Aorta (tissue), 5 donors: ENCODE measurements at places on chromosomes 6 and 20. TPM values are rescaled to one million over a fixed set of nuclear protein-coding genes. Genes with fewer than 3 reads are reported as not detected.

Gene HEY2
- 19.1 TPM for total RNA-seq

DNA sequence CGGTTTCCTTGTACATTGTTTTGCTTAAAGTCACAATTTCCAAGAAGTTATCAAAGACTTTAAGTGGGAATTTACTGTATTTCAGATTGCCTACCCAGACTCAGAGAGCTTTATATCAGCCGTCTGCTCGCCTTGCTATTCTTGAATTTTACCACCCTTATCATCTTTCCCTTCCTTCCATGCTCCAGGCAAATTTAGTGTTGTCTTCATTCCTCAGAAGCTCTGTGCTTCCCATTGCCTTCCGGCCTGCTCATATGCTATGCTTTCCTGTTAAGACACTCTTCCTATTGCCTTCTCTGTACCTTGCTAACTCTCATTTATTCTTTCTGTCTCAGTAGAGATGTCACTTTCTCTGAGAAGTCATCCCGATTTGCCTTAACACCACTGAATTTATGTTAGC lies 52.1 kb downstream of the CD2AP start:
- no peak for DNase-seq
- H3K36me3 ChIP-seq = no peaks in the 10 kb centered on the region
- H3K4me3 ChIP-seq = no peak overlapping the region

- no peak for DNase-seq
- H3K36me3 ChIP-seq = no peaks in the 10 kb centered on the region
- H3K27ac ChIP-seq = no peak overlapping the region
- no peaks in the 10 kb centered on the region for H3K27me3 ChIP-seq
Observed at GRCh38 chr6:139744891-139745290, 370.4 kb upstream of the CITED2 start.

GRCh38 chr20:3563548-3564177 lies 92.8 kb downstream of the ATRN start:
- no peak overlapping the region for H3K27ac ChIP-seq
- no peaks in the 10 kb centered on the region for H3K4me1 ChIP-seq
- DNase-seq = no peak
- H3K36me3 ChIP-seq = no peaks in the 10 kb centered on the region

DNA sequence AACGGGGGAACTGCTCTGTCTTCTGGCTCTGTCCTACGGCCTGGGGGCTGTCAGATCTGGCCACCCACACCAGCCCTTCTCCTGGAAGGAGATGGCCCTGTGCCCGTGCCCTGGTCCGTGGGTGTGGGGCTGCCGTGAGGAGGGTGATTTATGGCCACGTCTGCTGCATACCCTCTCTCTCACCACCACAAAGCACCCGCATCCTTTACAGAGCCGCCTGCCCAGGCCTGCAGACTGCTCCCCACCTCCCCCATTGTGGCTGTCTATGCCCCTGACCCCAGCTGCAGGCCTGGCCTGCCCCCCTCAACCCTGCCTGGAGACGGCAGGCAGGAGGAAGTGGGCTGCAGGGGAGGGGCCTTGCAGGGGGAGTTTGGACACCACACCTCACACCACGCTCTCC lies 72.7 kb upstream of the GATA5 start:
- no peaks in the 10 kb centered on the region for H3K36me3 ChIP-seq
- H3K27ac ChIP-seq = no peak overlapping the region
- DNase-seq = no peak
- H3K27me3 ChIP-seq = no peaks in the 10 kb centered on the region
